Fibroblast of skin of right quadriceps (primary cell): ENCODE measurements at places on chromosomes 12 and 14.
A peak's percentile ranks its signal among the peaks of the same experiment; 100 is the strongest.

DNA sequence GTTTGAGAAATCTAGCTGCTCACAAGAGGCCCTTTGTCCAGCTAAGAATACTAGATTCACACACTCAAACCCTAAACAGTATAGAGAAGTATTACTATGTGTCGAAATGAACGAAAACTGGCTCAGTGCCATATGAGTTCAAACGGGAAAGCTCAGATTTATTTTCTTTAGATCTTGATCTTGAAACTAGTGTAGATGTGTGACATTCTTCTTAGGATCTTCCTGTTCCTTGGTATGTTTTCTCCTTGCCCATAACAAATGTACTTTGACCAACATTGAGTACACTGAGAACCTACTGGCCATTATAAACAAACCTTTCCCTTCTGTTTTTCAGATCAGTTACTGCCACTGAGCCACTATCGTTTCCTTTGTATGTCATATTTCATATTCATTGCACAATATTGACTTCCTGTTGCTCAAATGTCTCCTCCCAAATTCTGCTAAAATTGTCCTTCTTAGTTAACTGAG lies 21.3 kb downstream of the MYBPC1 start:
- no peak for DNase-seq

GRCh38 chr14:101557811-101558738 lies 3.2 kb upstream of the DIO3 start:
- DNase-seq, result no peak

GRCh38 chr14:24815543-24815942 lies 181.6 kb upstream of the GZMB start:
- DNase-seq, result no peak

GRCh38 chr14:75434138-75434889 lies 6.5 kb downstream of the JDP2 start:
- peak; percentile 85 for DNase-seq

DNA sequence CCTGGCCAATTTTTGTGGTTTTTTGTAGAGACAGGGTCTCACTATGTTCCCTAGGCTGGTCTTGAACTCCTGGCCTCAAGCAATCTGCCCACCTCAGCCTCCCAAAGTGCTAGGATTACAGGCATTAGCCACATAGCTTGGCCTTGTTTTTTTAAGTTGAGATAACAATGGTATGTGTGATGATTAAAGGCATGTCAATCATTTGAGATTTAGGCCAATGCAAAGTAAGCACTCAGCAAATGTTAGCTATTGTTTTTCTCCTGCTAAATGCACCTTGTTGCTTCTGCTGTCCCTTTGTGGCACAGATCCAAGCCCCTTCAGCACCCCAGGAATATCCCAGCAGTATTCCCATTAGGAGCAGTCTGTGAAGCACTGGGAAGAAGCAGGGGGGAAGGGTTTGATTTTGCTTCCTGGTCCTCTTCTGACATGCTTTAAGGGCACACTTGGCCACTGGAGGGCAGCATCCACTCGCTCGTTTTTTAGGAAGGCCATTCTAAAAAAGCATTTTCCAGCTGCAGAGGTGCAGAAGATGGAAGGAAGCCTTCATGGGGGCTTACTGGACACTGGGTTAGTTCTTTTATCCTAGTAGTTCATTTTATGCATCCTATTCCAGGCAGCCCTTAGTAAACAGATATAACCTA lies 70.2 kb upstream of the ZFP36L1 start:
- peak; percentile 79 for DNase-seq

DNA sequence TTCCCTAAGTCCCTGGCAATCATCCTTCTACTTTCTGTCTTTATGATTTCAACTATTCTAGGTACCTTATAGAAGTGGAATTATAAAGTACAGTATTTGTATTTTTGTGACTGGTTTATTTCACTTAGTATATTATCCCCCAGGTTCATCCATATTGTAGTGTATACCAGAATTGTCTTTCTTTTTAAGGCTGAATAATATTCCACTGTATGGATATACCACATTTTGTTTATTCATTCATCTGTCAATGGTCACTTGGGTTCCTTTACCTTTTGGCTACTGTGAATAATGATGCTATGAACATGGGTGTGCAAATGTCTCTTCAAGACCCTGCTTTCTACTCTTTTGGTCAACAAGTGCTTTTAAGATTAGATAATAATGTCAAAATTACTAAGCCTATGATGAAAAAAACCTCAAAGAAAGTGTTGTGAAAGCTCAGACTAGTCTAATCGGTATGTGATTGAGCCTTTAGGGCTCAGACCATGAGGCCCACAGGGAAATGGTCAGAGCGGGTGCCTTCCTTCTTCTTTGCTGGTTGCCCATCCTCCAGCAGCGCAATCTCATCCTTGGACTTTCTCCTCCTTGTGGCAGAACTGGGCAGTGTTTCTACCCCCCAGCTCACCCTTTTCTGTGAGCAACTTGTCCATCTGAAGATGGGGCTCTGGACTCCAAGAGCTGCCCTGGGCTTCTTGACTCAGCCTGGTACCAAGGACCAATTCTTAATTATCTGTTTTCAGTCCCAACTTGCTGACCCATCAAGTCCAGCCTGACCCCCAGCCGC lies 105.4 kb downstream of the TTC8 start:
- no peak for DNase-seq

- DNase-seq, result no peak
Measured at GRCh38 chr12:25985316-25986175, 27.1 kb downstream of the RASSF8 start.

DNA sequence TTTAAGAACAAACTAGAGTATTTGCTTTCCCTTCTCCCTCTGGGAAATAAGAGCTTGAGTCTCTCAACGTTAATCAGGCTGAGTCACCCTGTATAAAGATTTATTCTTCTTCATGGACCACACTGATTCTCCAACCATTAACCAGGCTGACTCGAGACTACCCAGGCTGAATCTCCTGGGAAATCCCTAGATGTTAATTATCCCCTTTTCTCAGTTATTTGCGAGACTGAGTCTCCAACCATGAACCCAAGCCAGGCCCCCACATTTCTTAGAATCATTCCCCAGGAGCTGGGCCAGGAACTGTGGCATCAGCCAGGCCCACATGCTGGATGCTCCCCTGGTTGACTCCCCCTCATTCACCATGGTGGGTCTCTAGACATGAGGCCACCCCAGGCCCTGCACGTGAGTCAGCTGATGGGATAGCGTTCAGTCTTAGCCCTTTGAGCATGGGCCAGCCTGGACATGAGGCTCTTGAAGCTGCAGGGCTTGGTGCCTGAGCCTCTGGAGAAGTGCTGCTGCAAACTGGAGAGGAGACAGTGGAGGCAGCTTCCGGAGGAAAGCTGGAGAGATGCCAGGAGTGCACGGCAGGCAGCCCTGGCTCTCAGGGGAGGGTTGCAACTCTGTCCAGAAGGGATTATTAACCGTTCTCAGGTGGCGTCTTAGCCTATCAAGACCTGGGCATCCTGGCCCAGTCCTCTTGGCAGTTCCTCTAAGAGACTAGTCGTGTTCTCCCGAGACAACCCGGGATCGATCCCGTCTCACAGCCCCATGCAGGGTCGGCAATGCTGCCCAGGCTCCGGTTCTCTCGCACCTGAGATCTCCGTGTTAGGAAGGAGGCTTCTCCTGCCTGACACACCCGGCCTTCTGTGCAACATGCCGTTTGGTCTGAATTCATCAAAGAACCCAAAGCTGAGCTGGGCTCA lies 296.6 kb downstream of the ADGRD1 start:
- no peak for DNase-seq

DNA sequence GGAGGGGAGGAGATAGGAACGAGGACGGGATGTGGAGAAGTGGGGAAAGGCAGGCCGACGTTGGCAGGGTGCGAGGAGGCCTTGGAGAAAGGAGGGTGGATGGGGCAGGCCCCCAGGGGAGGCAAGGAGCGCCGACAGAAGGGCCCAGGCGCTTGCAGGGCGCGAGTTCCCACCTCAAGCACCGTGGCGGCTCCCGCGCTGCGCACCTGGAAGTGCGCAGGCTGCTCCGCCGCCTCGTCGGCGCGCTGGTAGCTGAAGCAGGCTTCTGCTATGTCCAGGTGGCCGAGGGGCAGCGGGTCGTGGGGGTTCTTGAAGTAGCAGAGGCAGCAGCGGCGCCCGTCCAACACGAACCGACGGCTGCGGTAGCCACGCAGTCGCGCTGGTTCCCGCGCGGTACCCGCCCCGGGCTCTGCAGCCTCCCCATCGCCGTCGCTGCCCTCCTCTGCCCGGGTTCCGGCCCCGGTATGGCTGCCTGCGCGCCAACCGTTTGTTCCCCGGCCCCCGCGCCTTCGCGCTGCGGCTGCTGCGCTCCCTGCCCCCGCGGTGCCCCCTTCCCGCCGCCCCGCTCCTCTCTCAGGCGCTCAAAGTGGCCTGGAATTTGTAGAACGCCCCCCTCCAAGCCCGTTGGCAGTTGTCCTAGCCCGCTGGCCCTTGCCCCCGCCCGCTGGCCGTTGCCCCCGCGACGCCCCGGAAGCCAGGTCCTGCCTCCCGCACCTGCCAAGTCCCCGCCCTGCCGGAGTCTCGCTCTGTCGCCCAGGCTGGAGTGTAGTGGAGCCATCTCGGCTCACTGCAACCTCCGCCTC lies 1.1 kb upstream of the ACTR6 start:
- no peak for DNase-seq

- no peak for DNase-seq
Measured at GRCh38 chr14:100333311-100333710, 10.2 kb downstream of the SLC25A47 start.

DNA sequence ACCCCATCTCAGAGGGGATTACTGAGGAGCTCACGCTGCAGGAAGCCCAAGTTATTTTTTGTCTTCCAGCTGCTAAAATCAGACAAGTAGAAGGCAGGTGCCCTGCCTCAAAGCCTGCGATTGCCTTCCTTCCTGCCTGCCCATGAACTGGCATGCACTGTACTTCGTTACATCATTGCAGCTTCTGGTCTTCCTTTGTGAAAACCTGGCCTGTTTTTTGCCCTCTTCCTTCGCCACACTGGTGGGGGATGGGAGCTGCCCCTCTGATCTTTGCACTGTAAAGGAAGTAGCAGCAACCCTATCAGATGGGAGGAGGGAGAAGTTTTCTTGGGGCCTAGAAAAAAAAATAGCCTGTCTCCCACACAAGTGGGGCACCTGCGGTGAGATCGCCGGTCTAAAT lies 1098.7 kb downstream of the BCL11B start:
- no peak for DNase-seq

- no peak for DNase-seq
Measured at GRCh38 chr12:19171731-19172130, 42.2 kb downstream of the PLEKHA5 start.

DNA sequence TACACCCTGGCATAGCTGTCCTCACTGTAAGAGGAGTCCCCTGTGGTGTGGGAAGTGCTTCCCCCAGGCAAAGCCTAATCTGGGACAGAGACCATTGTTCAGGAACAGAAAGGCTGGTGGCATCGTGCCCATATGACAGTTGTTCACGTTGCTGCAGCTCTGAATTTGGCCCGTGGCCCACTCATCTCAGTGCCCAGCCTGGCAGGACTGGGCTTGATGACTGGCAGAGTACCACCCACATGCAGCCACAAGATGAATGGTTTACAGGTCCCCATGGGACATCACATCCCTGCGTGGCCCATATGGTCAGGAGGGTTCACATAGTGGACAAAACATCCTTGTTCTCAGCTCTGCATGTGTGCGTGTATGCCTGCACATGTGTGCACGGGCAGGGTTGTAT lies 17.5 kb downstream of the IQSEC3 start:
- no peak for DNase-seq

DNA sequence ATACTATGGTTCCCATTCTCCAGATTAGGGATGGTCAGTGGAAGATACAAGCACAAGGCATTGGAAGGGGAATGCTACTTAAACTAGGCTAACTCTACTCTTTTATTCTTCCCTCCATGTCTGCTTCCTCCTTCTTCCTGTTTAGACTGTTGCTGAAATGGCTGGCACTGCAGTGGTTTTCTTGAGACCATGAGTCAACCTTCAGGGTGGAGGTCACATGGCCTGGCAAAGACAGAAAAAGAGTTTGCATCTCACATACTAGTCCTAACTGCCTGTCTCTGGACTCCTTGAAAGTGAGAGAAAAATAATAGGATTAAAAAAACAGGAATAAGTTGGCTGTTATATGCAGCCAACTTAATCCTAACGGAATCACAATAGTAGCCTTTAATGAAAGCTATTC lies 37.0 kb downstream of the ALDH1L2 start:
- DNase-seq, result no peak

GRCh38 chr12:113649256-113649830 lies 177.7 kb upstream of the LHX5 start:
- DNase-seq, result no peak

GRCh38 chr12:29744365-29744764 lies 39.4 kb downstream of the TMTC1 start:
- DNase-seq, result no peak

GRCh38 chr14:105333020-105333490 lies 18.5 kb downstream of the PACS2 start:
- no peak for DNase-seq

- DNase-seq, result no peak
Measured at GRCh38 chr12:107309020-107309419, 215.7 kb upstream of the CRY1 start.

- DNase-seq, result no peak
Measured at GRCh38 chr12:52119398-52120254, 40.1 kb downstream of the SMIM41 start.

DNA sequence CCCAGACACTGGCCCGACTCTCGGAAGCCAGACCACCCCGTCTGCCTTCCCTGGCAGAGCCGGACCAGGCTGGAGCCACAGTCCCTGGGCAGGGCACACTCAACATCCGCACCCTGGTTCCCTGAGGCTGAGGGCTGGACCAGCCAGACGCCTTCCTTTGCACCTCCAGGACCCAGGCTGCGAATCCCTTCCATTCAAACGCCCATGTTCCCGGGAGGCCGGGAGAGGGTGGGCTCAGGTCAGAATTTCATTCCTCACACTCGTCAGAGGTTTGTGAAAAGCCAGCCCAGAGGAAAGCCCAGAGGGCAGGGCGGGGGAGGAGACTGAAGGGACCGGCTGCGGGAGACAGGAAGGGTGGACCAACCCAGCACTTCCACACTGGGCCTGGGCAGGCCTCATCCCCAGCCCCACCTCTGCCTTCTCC lies 58.7 kb downstream of the LRRC74A start:
- DNase-seq, result no peak

DNA sequence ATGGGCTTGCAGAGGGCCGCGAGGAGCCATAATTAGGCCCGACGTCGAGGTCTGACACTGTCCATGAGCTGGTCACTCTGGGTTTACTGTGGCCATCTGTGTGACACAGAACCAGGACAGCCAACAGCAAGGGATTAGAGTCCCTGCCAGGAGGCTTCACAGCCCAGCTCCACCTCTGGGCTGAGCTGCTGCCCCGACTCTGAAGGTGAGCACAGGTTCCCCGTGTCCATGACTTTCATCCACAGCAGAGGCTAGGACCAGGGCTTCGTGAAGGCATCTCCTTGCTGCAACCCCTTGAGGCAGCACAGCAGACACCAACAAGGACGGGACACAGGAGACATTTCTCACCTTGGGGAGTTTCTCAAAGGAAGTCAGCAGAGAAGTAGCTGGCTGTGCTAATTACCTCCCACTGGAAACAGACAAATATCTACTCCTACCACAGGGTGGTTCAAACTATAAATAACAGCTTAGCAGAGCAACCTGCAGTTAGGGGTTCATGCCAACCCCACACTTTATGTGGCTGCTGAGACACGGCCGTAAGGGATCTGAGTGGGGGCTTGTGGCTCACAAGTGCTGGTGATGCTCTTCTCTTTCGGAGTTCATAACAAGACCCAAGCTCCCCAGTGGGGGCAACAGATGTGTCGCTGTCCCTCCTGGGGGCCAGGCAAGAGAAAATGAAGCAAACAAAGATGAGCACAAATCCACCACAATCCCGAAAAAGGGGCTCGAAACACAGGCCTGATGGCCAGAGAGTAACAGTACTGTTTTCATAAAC lies 29.2 kb downstream of the ZFYVE21 start:
- no peak for DNase-seq

GRCh38 chr14:93859957-93860356 lies 67.2 kb upstream of the FAM181A start:
- peak; percentile 9 for DNase-seq

GRCh38 chr14:99099051-99099787 lies 172.8 kb downstream of the BCL11B start:
- DNase-seq, result no peak
